ENCODE measurements at places on chromosomes 2 and 18. TPM values are rescaled to one million over a fixed set of nuclear protein-coding genes. Genes with fewer than 3 reads are reported as not detected.
A peak's percentile ranks its signal among the peaks of the same experiment; 100 is the strongest.

Gene THSD7B
- total RNA-seq: not detected

Gene HK2
- total RNA-seq: 24.4 TPM

Gene CHRND
- not detected for total RNA-seq

Gene ABCG8
- total RNA-seq: not detected

Gene ALPP
- total RNA-seq: not detected

Gene FBLN7
- total RNA-seq: 4.4 TPM

Gene FBXO36
- 8.4 TPM for total RNA-seq

Gene NEURL3
- 1.4 TPM for total RNA-seq

GRCh38 chr2:239167766-239168444 is 232.9 kb downstream of the HDAC4 start:
- H3K27ac ChIP-seq: no peak overlapping the region
- peaks cover 43% of the 10 kb centered on the region for H3K36me3 ChIP-seq
- no peaks in the 10 kb centered on the region for H3K27me3 ChIP-seq
- DNase-seq: peak; percentile 63
- H3K4me1 ChIP-seq: no peaks in the 10 kb centered on the region

DNA sequence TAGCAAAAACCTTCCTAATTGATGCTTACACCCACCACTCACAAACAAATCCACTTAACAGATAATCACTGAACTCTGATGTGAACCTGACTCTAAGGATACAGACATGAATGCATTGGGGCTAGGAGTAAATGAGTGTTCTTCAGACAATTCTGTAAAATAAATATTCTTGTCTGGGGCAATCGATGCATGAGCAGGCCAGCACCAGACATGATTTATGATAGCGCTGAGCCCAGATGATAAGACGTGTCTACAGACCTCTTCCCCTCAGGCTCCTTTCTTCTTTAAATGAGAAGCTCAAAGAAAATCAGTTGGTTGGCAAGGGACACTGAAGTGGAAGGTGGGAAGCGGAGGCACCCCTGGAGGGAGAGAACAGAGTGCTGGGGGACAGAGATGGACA is 27.3 kb upstream of the BIN1 start:
- no peak for DNase-seq
- no peak overlapping the region for H3K27ac ChIP-seq
- no peaks in the 10 kb centered on the region for H3K4me1 ChIP-seq

GRCh38 chr18:35073186-35074105 is 32.2 kb downstream of the MAPRE2 start:
- peaks cover 8% of the 10 kb centered on the region for H3K4me1 ChIP-seq
- no peak overlapping the region for H3K4me3 ChIP-seq
- no peaks in the 10 kb centered on the region for H3K27me3 ChIP-seq
- H3K27ac ChIP-seq: no peak overlapping the region
- H3K36me3 ChIP-seq: peaks cover 8% of the 10 kb centered on the region

DNA sequence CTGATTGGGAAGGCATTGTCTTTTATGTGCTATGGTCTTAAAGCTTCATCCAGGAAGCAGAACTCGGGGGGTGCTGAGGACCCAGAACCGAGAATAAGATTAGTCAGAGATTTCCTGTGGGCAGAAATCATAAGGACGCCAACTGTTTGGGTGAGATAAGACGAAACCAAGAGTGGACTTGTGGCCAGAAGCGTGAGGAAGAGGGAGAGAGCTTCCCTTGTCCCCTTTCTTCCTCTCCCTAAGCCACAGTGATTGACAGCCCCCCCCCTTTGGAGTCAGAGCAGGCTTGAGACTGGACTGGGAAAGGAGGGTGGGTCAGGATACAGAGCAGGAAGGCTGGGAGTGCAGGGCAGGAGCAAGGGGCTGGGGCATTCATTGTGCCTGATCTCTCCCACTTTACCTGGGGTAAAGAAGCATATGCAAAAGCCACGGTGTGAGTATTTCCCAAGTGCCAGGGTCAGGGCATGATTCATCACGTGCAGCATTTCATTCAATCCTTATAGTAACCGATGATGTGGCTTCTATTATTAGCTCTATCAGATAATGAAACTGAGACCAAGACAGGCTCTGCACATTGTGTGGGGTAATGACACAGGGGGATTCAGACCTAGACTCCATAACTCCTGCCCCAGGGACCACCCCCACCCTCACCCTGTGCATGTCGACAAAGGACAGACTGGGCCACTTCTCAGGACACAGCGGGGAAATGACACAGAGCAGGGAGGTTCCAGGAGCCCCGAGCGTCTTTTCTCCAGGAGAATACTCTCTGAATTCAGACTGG is 3.0 kb upstream of the IL1RN start:
- peak overlapping the region; percentile 9 for H3K27ac ChIP-seq
- no peak for DNase-seq
- peaks cover 34% of the 10 kb centered on the region for H3K4me1 ChIP-seq
- peaks cover 5% of the 10 kb centered on the region for H3K36me3 ChIP-seq
- no peaks in the 10 kb centered on the region for H3K27me3 ChIP-seq
- no peak overlapping the region for H3K4me3 ChIP-seq

DNA sequence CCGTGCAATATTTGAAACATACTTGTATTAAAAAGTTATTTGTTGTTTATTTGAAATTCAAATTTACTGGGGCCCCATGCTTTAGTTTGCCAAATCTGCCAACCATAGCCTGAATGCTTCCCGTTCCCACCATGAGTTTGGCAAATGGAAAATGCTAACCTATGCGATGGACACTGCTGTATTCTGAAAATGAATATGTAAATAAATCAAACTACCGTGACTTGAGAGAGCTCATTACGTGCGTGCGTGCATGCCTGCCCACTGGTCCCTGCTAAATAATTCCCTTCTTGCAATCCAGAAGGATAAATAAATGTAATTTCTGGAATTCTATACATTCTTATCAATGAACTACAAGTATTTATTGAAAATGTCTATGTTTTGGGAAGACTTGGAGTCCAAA is 3.2 kb downstream of the BOD1L2 start:
- no peak for DNase-seq
- H3K27ac ChIP-seq: no peak overlapping the region
- peaks cover 3% of the 10 kb centered on the region for H3K27me3 ChIP-seq
- peaks cover 8% of the 10 kb centered on the region for H3K4me1 ChIP-seq
- H3K36me3 ChIP-seq: no peaks in the 10 kb centered on the region
- H3K4me3 ChIP-seq: no peak overlapping the region

DNA sequence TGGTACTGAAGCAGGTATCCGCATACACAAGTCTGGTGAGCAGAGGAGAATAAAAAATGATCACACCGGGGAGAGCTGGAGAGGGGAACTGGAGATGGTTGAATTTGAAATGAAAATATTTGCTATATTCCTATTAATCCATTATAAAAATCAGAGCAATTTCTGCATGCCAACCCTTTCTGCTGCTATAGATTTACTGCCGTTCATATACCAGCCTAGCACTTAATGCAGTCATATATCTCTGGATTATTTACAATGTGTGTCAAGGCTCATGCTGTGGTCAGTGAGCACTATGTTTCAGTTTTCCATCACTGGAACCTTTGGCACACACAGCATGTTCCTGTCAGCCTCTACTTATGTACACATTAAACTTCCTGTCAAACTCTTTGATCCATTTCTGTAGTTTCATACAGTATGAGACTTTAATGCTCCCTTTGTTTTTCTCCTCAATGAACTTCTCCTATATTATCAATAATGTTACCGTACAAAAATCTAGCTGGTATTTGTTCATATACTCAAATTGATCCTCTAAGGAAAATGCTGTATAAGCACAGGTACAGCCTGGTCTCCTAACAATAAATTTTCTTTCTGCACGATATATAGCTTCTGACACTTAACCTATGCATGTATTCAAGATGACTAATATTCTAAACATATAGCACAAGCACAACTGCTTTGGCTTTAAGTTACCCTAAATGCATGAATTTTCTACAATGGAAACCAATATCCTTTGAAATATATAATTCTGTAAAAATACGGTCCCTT is 36.7 kb downstream of the FANCL start:
- peaks cover 6% of the 10 kb centered on the region for H3K36me3 ChIP-seq
- H3K27me3 ChIP-seq: no peaks in the 10 kb centered on the region
- no peaks in the 10 kb centered on the region for H3K4me1 ChIP-seq
- H3K27ac ChIP-seq: no peak overlapping the region
- no peak overlapping the region for H3K4me3 ChIP-seq

- no peaks in the 10 kb centered on the region for H3K36me3 ChIP-seq
- H3K4me1 ChIP-seq: peaks cover 15% of the 10 kb centered on the region
- no peak overlapping the region for H3K27ac ChIP-seq
- H3K27me3 ChIP-seq: no peaks in the 10 kb centered on the region
Observed at GRCh38 chr2:133480707-133481429, 87.4 kb downstream of the NCKAP5 start.

DNA sequence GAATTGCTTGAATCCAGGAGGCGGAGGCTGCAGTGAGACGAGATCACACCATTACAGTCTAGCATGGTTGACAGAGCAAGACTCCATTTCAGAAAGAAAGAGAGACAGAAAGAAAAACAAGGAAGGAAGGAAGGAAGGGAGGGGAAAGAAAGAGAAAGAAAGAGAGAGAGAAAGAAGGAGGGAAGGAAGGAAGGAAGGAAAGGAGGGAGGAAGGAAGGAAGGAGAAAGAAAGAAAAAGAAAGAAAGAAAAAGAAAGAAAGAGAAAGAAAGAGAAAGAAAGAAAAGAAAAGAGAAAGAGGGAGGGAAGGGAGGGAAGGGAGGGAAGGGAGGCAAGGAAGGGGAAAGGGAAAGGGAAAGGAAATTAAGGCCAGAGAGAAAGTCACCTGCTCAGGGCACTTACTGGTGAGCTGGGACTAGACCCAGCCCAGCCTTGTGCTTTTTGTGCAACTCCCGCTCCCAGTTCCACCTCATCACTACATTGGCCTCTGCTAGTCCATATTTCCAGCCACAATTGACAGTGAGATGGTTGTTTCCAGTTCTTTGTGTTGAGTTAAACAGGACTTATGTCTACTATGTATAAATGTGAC is 35.7 kb downstream of the MOGAT1 start:
- no peak overlapping the region for H3K4me3 ChIP-seq
- H3K27ac ChIP-seq: no peak overlapping the region
- peaks cover 14% of the 10 kb centered on the region for H3K4me1 ChIP-seq
- DNase-seq: no peak
- H3K36me3 ChIP-seq: no peaks in the 10 kb centered on the region

DNA sequence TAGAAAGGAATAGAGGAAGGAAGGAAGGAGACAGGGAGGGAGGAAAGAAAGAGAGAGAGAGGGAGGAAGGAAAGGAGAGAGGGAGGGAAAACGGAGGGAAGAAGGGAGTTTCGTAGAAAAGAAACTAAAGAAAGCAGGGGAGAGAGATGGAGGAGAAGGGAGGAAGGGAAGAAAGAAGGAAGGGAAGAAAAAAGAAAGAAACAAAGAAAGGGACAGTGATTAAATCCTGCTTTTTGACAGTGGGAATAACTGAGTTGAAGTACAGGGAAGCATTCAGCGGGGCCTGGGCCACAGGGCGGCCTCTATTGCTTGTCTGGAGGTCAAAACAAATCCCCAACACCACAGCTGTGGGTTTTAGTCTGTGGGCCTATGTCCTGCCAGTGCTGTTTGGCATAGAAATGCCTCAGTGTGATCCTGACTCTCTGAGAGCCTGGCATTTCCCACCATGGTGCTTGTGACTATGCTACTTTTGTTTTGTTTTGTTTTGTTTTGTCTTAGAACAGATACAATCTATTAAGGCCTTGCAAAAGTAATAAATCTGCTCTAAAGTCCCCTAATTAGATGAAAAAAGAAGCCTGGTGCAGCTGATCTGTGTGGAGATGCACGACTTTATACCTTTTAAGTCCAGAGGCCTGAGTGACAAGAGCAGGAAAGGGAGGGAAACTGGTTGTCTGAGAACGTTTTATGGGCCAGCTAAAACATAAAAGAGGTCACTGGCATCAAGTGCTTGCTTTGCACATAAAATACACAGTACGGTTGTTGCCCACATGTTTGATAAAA is 40.0 kb downstream of the IL1RL2 start:
- H3K27ac ChIP-seq: peak overlapping the region; percentile 88
- H3K36me3 ChIP-seq: no peaks in the 10 kb centered on the region
- peaks cover 44% of the 10 kb centered on the region for H3K4me1 ChIP-seq

- no peaks in the 10 kb centered on the region for H3K27me3 ChIP-seq
- H3K4me3 ChIP-seq: no peak overlapping the region
- H3K4me1 ChIP-seq: peaks cover 17% of the 10 kb centered on the region
- H3K27ac ChIP-seq: no peak overlapping the region
- no peaks in the 10 kb centered on the region for H3K36me3 ChIP-seq
- no peak for DNase-seq
Observed at GRCh38 chr2:151033271-151034248, 228.1 kb downstream of the RBM43 start.

- no peaks in the 10 kb centered on the region for H3K36me3 ChIP-seq
- H3K4me1 ChIP-seq: no peaks in the 10 kb centered on the region
- H3K27ac ChIP-seq: no peak overlapping the region
- no peak for DNase-seq
- H3K4me3 ChIP-seq: no peak overlapping the region
Observed at GRCh38 chr2:83233326-83233725, 1225.8 kb downstream of the SUCLG1 start.

DNA sequence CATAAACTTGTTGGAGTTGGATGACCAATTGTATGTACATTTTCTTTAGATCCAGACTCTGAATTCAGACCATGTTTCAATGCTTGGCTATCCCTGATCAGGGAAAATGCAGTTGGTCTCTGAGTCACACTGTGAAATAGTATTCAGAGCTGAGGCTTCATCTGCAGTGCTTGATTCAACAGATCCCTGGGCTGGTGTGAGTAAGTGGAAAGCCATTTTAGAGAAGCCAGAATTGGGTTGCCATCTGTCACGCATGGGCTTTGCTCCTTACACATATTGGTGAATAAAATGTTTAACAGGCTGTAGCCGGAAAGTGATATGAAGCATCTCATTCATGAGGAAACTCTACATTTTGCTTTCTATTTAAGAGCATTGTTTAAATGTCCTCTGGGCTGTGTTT is 50.0 kb upstream of the ACYP2 start:
- H3K4me1 ChIP-seq: peaks cover 18% of the 10 kb centered on the region
- H3K27me3 ChIP-seq: no peaks in the 10 kb centered on the region
- H3K36me3 ChIP-seq: no peaks in the 10 kb centered on the region

DNA sequence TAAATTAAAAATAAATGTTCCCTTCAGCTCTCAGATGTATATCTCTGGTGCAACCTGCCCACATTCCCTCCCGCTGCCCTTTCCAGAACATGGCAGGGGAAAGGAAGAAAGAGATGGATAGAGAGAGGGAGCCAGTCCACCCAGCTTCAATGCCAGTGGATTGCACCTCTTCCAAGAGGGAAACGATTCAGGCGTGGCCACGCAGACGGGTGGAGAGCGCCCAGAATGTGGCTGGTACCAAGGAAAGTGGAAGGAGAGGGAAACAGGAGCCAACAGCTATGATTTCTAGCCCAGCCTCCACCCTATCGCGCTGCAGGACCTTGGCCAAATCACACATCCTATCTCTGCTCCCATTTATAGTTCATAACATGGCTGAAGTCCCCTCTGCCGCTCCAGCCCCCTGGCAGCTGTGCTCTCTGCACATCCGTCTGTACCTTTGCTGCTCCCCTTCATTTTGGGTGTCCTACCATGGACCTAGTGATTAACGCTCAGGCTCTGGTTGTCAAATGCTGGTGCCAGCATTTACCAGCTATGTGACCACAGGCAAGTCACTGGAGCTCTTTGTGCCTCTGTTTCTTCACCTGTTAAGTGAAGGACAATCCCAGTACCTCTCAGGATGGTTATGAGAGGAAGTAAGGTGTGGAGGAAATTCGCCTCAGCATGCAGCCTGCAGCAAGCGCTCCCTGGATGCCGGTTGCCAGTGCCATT is 66.5 kb downstream of the SFXN5 start:
- no peak overlapping the region for H3K4me3 ChIP-seq
- H3K4me1 ChIP-seq: no peaks in the 10 kb centered on the region
- peaks cover 8% of the 10 kb centered on the region for H3K36me3 ChIP-seq

Measured in suprapubic skin (tissue), 4 donors.